Gastroesophageal sphincter (tissue), 4 donors: ENCODE measurements at places on chromosomes 12 and 14.

GRCh38 chr14:74240794-74241651 lies 1.8 kb downstream of the VSX2 start:
- ATAC-seq: no peak

DNA sequence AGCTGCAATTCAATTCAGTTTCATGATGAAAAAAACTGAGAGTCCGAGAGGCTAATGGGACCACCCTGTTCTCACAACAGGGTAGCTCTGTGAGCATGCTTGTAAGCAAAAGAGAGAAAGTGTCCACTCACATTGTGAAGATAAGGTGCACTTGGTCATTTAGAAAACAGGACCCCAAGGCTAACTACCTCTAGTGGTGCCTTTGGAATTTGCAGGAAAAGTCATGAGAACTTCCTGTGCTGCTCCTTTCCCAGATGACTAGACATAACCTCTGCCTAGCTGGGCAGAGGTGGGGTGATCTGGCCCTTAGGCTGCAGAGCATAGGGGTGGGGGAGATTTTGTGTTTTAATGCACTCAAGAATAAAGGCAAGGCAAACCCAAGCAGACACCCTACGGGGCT lies 118.9 kb downstream of the STAB2 start:
- no peak for ATAC-seq

- no peak for ATAC-seq
Observed at GRCh38 chr12:4434706-4435425, 10.7 kb downstream of the FGF6 start.

- no peak for ATAC-seq
Observed at GRCh38 chr14:60064491-60065072, 27.1 kb upstream of the PCNX4 start.

DNA sequence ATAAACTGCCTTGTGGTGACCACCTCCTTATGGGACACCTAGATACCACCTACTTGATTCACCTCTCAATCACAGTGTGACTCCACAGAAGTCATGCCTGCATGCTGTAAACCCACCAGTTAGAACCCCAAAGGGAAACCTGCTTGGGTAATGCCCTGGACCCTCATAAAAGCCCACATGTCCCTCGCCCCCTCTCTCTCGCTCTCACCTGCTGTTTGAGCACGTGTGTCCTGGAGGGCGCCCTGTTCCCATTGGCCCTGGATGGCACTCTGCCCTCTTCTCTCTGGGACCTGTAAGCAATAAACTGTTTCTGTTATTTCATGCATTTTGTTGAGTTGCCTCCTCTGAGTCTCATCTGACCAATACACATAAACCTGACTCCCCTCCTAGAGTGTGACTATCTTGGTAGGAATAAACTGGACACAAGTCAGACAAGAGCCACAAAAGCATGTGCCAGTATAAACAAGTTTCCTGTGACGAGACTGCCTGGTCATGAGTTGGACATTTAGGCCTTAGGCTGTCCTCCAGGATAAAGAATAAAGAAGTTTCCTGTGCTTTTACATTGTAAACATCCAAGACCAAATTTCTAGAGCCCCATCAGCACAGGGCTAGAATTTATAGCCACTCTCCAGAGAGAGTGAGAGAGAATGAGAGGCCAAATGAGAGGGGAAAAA lies 8.6 kb downstream of the IFI27L2 start:
- no peak for ATAC-seq

DNA sequence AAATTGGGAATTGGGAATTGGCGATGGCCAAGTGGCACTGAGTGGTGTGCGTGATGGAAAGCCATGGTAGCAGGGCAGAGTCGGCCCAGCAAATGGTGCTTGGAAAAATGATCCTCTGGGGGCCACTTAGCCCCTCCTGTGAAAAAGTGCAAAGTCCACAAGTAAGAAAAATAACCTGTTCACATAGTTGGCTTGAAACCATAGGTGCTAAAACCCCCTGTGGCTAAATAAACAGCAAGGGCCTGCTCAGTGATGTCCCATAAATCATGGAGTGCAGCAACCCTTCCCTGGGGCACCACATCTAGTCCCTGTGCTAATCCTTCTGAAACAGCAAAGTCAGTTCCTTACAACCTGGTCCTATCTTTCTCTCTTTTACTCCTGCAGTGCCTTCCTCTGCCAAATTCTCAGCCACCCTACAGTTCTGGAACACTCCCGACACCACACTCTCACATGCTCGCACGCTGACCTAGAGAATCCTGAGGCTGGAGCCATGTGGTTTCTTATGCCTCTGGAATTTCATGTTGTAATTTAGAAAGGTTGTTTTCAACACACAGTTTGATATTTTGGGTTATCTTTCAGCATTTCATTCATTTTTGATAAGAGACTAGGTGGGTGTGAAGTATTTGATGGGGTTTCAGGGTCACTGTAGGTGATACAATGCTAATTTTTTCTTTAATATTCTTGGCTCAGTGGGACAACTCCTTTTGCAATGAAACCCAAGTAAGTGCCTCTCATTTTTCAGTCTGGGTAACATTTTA lies 123.6 kb downstream of the SMOC1 start:
- no peak for ATAC-seq

- ATAC-seq: no peak
Observed at GRCh38 chr14:58571769-58572472, 65.8 kb upstream of the DACT1 start.

DNA sequence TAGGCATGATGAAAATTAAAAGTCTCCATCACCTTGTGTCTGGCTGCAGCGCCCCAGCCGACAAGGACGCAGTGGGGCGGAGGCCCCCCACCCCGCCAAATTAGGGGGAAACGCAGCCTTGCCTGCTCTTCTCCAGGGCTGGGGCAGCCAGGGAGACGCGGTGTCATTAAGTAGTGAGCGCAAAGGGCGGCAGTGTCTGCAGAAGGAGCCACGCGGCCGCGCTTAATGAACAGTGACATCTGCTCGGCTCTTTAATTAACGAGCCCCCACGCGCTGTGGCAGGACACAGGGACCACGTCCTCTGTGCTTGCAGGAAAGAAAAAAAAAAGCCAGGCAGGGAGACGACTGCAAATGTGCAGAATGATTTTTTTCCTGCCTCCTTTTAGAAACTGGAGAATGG lies 93.4 kb upstream of the NCOR2 start:
- no peak for ATAC-seq

GRCh38 chr14:36746872-36747271 lies 85.2 kb downstream of the PAX9 start:
- no peak for ATAC-seq

- peak; percentile 53 for ATAC-seq
Observed at GRCh38 chr12:18135509-18135908, 45.5 kb upstream of the RERGL start.

DNA sequence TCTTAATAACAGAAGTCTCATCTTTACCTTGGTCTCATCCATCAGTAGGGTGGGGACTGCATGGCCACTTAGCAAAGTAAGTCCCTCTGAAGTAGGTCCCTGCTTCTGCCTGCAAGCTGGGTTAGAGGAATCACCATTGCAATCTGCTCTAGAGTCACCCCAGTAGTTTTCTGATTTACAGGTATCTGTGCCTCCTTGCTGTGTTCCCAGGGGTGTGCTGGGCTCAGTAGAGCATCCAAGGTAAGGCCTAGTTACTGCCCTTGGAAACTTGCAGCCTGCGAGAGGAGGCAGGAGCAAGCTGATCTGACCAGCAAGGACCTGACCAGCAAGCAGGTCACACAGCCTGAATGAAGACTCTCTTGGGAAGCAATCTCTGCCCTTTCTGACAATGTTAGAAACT lies 160.8 kb upstream of the GSC start:
- no peak for ATAC-seq

DNA sequence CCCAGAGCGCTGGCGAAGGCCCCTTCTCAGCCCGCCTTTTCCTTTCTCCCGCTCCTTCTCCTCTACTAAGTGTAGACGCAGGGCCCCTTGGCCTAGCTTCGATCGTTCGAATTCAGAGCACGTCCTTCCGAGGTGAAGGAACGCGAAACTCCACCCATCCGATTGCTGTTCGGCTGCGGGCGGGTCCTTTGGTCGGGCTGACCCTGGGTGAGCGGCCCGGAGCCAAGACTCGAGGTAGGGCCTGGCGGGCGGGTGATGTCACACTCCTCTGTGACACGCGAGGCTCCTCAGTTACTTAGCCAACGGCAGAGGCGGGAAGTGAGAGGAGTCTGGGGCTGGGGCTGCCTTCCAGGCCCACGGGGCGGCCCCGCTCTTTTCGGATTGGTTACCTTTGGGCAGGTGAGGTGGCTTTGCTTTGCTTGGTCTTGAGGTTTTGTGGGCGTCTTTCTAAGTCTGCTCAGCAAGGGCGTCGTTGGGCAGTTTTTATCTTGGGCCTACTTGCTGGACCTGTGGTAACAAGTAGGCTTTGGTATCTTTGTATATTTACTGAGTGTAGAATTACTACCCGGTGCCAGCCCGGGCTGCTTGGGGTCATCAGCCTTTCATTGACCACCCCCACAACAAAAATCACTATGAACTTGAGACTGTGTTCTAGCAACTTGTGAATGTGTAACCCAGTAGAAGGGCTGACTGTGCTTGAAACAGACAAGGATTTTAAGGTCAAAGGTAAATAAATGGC lies 694 bp downstream of the TMBIM6 start:
- peak; percentile 69 for ATAC-seq

GRCh38 chr12:113392520-113392919 lies 11.2 kb downstream of the SDS start:
- ATAC-seq: no peak

- ATAC-seq: no peak
Observed at GRCh38 chr12:113197518-113198077, 12.1 kb downstream of the RITA1 start.
